Suppressor macrophage (primary cell): ENCODE measurements at places on chromosomes 6 and 20.

GRCh38 chr6:147337921-147338320 is 133.7 kb downstream of the STXBP5 start:
- no peak for DNase-seq

DNA sequence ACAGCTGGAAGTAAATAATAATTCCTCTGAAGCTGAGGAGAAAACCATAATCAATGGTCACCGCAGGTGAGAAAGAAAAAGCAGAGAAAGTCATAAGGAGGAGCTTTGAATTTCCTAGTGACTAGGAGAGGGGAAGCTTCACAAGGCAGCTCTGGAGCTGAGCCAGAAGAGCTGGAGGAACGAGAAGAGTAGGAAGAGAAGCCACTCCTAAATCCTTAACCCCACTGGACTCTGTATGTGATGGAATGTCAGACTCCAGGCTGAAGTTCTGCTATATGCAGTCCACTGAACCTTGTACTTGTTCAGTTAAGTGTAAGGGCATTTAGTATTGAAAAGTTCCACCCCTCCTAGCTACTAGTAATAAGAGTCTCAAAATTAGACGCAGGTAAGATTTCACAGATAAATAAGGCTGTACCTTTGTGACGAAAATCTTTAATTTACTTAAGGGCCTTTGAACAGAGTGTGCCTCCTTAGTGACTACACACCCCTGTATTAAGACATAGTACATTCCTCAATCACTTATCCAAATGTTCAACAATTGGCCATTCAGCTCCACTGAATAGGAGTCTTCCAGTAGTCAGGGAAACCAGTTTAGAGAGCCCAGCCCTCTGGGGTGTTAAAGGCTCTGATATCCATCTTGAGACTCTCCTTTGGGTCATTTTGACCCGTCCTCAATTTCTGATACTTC is 71.4 kb upstream of the UFL1 start:
- DNase-seq, result no peak

GRCh38 chr6:165782134-165782533 is 119.1 kb upstream of the PDE10A start:
- no peak for DNase-seq

- DNase-seq, result peak; percentile 51
Measured at GRCh38 chr6:139336488-139336887, 38.0 kb downstream of the CITED2 start.

DNA sequence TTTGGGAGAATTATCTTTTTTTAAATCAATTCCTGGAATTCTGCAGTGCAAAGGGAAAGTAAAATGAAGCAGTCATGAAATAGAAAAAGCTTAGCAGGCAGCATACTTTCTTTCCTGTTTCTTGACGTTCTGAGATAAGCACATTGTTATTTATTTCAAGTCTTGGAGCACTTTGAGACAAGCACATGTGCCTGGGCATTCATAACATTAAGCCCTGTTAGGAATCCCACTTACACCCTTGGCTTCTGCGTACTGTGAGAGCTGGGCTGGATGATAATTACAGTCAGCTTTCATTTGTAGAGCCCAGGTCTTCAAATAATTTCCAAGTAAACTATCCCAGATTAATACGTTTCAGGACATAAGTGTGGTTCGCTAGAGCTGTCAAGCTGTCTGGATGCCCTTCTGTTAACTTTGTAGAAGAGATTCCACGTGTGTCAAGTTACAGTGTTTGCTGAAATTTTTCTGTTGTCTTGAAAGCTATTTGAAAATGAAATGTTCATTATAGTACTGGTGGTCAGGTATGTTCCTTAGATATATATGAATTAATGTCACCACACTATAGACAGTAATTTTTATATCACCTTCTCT is 8.9 kb downstream of the FARS2 start:
- DNase-seq, result no peak
